ENCODE measurements at places on chromosomes 11 and 22.

DNA sequence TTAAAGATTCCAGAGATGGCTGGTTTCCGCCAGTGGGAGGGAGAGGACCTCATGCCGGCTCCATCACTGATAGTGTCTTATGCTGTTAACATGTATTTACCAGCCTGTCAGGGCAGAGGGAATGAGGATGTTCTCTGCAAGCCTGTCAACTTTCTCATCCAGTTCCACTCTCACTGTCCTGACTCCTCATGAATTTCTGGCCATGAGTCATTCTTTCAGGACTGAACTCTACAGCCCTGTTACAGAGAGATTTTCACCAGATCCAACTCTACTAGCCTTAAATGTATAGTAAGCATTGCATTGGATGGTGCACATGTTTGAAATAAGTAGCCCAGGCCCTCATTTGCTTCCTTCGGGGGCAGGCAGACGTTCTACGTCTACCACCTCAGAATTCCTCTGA, 387.7 kb downstream of the TMEM135 start:
- peak; percentile 63 for DNase-seq

- DNase-seq = no peak
Observed at GRCh38 chr11:32313477-32313876, 121.9 kb downstream of the WT1 start.

- no peak for DNase-seq
Observed at GRCh38 chr11:9182180-9182871, 82.8 kb downstream of the DENND5A start.

DNA sequence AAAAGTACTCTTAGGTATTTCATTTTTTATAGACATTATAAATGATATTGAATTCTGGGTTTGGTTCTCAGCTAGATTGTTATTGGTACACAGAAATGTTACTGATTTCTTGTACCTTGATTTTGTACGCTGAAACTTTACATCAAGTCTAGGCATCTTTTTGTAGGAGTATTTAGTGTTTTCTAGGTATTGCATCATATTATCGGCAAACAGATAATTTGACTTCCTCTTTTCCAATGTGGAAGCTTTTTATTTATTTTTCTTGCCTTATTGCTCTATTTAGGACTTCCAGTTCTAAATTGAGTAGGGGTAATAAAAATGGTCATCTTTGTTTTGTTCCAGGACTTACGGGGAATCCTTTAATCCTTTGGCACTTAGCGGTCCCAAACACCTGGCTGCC, 676.6 kb upstream of the CCDC179 start:
- DNase-seq = no peak

DNA sequence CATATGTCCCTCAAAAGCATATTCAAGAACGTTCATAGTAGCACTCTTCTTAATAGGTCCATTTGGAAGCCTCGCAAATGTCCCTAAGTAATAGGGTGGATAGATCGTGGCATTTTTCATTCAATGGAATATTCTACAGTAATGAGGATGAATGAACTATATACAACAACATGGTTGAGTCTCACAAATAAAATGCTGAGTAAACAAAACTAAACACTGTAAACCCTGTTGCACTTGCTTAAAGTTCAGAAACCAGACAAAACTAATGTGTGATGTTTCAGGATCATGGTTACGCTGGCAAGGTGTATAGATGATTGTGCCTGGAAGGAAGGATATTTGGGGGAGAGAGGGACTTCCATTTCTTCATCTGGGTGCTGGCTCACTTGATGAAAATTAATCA, 90.4 kb upstream of the RASSF10 start:
- DNase-seq = no peak

GRCh38 chr11:112801025-112801816, 160.0 kb upstream of the NCAM1 start:
- no peak for DNase-seq

DNA sequence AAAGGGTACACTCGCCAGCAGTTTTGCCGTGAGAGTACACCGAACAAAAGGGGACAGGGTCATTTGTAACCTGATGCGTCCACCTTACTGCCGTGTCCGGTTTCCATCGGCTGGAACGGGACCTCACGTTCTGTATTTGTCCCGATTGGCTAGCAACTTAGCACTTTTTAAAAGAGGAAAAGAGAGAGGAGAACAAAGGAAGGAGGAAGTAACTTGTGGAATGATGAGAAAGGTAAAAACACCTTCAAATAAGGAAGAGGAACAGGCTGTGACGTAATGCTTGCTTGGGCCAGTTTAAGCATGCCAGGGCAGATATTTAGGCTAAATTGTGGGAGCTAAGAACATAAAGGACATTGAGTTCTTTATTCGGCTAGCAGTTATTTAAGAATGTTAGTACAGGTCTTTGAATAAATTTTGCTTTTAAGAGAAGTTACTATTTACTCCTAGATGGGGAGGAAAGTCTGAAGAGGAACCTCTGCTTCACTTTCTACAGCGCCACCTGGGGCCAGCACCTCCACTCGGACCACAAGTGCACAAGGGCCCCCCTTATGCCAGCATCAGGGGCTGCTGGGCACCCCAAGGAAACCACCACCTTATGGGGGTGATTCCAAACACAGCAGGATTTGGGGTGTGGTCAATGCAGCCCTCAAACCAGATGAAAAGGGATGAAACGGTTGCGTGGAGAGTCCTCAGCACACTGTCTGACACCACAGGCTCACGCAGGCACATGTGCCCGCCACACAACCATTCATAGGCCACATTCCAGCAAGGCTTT, 5.8 kb downstream of the ARSA start:
- no peak for DNase-seq

- DNase-seq = no peak
Observed at GRCh38 chr22:49462795-49463194, 364.9 kb downstream of the BRD1 start.

- DNase-seq = no peak
Observed at GRCh38 chr11:128734103-128734831, 40.4 kb downstream of the FLI1 start.

- no peak for DNase-seq
Observed at GRCh38 chr11:30666817-30667216, 80.7 kb upstream of the MPPED2 start.

DNA sequence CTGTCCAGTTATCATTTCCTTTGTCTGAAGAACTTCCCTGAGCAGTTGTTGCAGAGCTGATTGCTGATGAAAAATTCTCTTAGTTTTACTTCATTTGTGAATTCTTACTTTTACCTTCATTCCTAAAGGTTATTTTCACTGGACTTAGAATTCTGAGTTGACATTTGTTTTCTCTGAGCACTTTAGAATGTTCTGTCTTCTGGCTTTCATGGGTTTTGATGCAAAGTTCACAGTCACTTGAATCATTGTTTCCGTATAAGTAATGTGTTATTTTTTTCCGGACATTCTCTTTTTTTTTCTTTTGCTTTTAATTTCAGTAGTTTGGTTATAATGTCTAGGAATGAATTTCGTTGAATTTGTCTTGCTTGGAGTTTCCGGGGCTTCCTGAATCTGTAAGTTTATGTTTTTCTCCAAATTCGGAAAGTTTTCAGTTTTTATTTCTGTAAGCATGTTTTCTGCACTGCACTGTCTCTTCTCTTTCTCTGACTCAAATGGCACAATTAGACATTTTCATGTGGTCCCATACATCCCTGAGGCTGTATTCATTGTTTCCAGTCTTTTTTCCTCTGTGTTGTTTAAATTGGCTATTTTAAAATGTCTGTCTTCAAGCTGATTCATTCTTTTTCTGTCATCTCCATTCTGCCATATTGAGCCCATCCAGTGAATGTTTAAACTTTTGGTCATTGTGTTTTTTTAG, 68.5 kb upstream of the NARS2 start:
- DNase-seq = no peak

GRCh38 chr22:26985206-26985605, 327.8 kb downstream of the MIAT start:
- peak; percentile 6 for DNase-seq

- no peak for DNase-seq
Observed at GRCh38 chr11:116215471-116216113, 557.2 kb downstream of the BUD13 start.

DNA sequence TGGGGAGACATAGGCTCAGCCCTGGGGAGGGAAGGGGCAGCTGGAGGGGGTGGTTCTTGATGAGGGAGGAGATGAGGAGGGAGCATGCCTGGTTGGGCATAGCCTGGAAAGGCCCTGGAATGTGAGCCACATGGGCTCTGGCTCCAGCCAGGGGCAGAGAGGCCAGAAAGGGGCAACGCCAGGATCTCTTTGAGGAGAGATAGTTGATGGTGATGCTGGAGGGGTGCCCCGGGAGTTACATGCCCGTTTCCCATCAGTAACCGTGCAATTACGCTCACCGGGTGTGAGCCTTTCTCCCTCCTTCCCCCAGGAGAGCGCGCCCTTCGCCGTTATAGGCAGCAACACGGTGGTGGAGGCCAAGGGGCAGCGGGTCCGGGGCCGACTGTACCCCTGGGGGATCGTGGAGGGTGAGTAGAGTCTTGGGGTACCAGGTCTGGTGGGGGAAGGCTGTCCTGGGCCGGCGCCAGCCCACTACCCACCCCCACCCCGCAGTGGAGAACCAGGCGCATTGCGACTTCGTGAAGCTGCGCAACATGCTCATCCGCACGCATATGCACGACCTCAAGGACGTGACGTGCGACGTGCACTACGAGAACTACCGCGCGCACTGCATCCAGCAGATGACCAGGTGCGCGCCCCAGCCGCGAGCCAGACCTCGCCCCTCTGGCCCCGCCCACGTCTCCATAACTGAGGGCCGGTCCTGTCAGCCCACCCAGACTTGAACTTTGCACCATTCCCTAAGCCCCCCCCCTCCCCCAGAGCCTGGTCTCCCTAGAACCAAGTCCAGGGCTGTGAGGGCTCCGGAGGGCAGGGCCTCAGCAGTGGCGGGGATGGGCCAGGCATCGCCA, 1.8 kb upstream of the GP1BB start:
- DNase-seq = no peak

DNA sequence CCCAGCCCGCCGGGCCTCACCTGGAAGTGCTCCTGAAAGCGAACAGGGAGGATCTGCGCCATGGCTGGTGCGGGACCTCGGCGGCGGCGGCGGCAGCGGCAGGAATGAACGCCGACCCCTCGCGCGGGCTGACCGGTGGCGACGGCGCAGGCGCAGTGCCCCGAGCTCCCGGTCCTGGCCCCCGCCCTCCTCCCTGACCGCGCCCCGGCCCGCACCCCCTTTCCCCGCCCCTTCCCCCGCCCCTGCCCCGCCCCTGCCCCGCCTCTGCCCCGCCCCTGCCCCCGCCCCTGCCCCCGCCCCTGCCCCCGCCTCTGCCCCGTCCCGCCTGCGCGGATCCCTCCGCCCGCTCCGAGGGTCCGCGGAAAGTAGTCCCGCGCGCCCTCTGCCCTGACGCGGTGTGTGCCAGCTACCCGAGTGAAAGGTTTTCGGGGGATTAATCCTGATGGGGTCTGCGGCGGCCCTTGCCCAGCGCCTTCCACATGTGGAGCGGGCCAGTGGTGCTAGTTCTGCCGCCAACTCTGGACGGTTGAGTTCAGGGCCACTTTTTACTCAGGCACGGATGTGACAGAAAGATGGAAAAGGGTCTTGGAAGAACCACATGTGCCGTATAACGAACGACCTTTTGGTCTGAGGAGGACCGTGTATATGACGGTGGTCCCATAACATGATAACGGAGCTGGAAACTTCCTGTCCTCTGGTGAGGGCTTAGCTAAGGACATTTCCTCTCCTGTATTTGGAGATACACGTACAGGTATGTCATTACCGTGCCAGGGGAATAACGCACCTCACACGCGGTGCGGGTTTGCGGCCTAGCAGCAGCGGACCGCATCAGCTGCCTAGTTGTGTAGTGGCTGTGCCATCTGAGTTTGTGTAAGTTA, at the start of gene CLTCL1:
Gene CLTCL1, minus strand, starts transcription at position 140 of the 878 bp plus-strand sequence. Its CDS starts 78 bp downstream, at position 62.
- peak; percentile 83 for DNase-seq

DNA sequence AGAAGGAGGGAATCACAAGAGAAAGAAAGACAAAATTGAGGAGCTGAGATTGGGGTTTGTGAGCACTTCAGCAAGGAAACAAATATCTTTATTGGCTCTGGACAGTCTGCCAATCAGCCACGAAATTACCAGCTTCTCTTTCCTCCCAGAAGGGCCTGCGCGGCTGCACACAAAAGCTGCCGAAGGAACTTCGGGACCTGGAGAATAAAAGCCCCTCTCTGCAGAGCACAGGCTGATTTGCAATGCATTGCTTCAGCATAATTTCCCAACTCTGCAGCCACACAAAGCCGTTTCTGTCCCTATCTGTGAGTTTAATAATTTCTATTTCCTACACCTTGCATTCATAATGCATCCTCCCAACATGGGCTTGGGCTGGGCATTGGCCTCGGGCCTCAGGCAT, 522.6 kb downstream of the BUD13 start:
- DNase-seq = no peak

DNA sequence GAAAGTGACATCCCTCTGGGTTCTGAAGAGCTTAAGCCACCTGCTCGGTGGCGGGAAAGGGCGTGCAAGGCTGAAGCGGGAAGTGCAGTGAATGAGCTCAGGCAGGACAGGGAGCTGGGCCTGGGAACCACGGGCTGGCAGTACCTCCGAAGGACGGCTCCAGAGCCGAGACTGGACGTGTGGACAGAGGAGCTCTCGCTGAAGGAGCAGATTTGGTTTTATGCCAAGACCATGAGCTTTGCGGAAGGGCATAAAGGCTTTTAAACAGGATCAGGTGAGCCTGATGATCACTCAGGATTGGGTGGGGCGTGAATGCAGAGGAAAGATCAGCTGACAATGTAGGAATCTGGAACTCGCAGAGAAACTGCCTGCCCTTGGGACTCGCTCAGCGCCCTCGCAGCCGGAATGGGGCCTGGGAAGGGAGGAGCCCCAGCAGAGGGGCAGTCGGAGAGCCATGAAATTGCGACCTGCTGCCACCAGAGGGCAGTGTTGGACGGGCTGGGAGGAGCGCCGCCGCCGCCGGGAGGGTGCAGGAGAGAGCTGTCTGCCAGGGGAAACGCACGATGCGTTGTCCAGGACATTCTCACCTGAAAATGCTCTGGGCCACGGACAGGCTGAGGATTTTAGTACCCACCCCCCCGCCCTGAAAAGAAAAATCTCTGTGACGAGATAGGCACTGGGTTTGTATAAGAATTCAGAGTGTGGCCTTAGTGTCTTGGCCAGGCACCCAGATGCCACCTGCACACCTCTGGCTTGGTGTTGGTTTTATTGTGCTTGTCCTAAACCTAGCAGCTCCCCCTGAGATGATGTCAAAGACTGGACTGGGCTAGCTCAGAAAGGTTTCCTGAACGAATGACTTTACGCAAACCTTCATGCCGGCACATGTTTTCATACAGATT, 324.4 kb downstream of the NTM start:
- DNase-seq = peak; percentile 78

DNA sequence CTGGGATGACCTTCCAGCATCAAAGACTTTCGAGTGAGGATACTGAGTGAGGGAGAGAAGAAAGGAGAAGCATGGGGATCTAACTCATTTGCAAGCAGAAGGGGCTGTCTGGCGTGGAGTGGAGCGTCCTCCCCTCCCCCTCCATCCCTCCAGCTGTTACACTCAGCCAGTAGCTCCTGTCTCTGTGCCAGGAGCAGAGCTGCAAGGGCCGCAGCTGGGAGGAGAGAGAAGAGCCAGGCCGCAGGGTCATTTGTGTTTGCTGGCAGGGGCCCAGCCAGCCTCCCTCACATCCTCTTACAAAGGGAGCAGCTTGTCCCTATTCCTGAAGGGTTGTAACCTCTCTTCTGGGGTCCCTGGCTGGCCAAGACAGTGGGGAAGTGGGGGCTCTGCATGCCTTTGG, 57.9 kb downstream of the NECTIN1 start:
- DNase-seq = peak; percentile 63

GRCh38 chr22:43351966-43352345, 8.8 kb upstream of the SCUBE1 start:
- no peak for DNase-seq

- no peak for DNase-seq
Observed at GRCh38 chr22:39462443-39463221, 5.8 kb downstream of the MGAT3 start.

Data from fibroblast of skin of right biceps (primary cell).